ENCODE measurements at places on chromosomes 11 and 22.
A peak's percentile ranks its signal among the peaks of the same experiment; 100 is the strongest.

GRCh38 chr11:27972522-27973170 is 135.3 kb downstream of the KIF18A start:
- no peak for DNase-seq

DNA sequence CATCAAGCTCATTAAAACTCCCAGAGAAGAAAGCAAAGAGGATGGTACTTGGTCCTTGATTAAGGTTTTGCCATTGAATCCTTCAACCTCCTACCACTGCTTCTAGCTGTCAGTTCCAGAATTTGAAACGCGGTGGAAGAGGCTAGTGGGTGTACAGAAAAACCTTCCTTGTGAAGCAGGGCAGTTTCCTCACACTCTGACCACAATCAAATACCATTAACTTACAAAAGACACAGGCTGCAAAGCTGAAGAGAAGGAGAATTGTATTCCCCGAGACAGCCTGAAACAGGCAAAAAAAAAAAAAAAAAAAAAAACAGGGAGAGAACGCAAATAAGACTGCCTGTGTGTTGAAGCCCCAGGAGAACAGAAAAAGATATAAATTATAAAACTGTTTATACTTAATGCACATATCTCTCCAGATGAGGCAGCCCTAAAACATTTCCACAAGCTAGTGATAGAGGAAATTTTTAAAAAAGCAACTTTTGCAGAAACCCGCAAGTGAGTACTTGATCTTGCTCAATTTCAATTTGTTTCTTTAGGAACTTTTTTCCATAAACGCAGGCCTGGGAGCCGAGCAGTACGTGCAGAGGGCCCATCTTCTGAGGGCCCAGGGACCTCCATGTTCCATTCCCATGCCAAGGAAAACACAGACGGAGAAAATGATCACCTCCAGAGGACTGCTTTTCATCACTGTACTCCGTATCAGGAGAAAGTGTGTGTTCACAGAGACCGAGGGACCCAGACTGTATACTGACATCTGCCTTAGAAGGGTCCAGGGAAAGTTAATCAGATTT is 218.7 kb upstream of the BLID start:
- DNase-seq, result no peak

GRCh38 chr11:33068611-33069340 is 29.4 kb downstream of the TCP11L1 start:
- no peak for DNase-seq

DNA sequence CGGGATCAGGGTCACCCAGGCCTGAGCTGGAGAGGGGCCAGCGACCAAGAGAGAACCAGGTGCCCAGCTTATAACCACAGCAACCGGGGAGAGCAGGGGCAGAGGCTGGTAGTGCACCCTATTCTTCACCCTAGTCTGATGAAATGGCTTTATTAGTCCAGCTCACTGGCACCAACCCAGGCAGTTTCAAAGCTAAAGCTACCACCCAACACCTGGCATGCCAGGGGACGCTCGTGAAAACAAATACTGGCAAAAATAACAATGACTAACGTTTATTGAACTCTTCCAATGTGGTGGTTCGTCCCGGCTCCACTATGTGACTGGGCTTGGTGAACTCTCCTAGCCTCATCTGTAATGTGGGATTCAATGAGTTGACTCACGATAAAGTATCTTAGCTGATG is 30.6 kb downstream of the SCGB1A1 start:
- no peak for DNase-seq

GRCh38 chr11:13761716-13762115 is 93.2 kb downstream of the FAR1 start:
- DNase-seq, result no peak

DNA sequence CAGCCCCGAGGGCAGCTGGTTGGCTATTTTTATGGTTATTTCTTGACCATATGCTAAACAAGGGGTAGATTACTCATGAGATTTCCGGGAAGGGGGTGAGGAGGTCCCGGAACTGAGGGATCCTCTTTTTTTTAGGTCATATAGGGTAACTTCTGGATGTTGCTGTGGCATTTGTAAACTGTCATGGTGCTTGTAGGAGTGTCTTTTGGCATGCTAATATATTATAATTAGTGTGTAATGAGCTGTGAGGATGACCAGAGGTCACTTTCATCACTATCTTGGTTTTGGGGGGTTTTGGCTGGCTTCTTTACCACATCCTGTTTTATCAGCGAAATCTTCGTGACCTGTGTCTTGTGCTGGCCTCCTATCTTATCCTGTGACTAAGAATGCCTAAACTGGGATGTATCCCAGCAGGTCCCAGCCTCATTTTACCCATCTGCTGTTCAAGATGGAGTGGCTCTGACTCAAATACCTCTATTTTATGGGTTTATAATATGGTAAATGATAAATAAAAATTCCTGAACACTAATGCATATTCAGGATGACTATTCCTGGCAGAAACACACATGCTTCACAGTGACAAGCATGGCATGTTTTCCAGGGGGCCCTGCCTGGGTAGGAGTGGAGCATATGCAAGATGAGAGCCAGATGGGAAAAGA is 11.2 kb downstream of the KREMEN1 start:
- DNase-seq, result no peak

DNA sequence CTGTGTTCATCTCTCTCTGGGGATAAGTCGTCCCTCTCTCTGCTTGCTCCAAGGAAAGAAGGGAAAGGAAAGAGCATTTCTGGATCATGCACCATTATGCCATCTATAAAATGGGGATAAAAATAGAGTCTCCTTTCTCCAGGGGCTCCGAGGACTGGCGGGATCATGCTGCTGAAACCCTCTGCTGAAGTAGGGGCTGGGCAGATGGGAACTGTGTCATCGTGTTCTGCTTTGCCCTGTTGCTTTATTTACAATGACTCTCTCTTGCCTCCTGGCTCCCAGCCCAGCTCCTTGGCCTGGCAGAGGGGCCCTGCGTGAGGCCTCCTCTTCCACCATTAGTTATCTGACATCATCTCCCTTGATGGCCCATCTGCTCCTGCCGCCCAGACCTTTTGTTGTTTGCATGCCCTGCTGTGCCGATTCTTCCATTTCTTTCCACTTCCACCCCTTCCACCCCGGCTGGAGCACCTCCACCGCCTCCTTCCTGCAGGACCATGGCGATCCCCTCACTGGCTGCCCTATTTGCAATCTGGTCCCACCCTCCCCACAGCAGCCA is 200.9 kb downstream of the MYO18B start:
- DNase-seq, result peak; percentile 96

GRCh38 chr11:28442131-28442530 is 333.9 kb downstream of the METTL15 start:
- DNase-seq, result no peak

DNA sequence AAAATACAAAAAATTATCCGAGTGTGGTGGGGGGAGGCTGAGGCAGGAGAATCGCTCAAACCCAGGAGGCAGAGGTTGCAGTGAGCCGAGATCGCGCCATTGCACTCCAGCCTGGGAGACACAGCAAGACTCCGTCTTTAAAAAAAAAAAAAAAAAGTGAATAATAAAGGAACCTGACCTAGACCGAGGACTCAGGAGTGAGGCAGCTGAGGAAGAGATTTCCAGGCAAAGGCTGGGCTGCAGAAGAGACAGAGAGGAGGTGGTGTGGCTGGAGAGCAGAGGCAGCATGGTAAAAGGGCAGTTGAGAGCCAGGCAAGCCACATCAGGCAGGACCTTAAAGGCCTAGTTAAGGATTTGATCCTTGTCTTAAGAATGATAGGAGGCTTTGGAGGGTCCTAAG is 28.4 kb upstream of the SMCO4 start:
- DNase-seq, result no peak

DNA sequence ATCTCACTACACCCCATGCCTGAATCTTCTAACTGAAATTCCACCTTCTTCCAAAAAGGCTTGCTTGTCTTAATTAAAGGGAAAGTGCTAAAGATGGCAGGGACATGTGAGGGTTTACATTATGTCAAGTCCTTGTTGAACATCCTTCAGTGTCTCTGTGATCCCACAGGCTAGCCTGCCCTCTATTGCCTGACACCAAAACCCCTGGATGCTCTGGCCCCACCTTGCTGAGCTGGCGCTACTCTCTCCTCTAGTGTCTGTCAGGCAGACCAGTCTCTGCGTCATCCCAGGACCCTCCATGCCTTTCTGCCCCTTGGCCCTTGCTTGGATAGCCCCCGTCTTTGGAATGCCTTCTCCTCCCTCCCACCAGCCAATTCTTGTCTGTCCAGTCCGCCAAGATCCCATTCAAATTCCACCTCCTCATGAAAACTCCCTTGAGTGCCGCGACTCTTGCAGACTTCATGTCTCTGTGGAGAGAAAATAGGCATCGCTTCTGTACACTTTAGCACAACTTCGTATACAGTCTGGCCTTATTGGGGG is 69.3 kb downstream of the PKNOX2 start:
- no peak for DNase-seq

GRCh38 chr11:81869351-81870065 is 864.2 kb downstream of the FAM181B start:
- DNase-seq, result no peak

DNA sequence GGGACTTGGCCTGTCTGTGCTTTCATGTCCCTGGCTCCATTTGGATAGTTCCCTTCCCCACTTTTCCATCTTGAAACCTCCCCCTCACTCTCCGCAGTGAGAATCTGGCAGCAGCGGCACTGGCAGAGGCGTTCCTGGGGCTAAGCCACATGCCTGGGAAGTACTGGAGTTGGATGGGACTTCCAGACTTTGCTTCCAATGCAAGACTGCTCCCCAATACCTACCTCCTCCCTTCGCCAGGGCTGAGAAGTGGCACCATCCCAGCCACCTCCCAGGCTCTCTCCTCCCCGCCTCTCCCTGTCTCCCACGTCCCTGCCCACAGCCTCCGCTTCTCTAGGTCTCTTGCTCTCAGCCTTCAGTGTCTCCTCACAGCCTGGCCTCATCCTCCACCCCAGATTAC is 16.6 kb downstream of the TST start:
- no peak for DNase-seq

DNA sequence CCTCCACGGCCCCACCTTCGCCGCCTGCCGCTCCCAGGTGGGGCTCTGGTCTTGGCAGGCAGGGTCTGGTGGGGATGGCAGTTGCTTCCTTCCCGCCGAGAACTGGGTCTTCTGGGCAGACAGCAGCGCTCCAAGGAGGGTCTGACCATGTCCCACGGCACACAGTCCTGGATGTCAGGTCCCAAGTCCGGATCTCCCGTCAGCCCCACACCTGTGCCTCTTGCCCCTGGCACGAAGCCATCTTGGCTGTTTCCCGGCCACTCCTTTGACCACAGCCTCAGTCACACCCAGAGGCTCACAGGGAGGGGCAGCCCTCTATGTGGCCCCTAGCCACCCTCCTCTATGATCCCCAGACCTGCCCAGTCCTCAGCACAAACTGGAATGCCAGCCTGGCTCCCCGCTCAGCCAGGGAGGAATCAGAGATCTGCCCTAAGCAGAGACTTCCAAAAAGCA is 14.3 kb downstream of the MUC5B start:
- no peak for DNase-seq

- no peak for DNase-seq
These were observed 1.1 kb downstream of the HMGXB4 start for GRCh38 chr22:35258191-35258988.

- no peak for DNase-seq
These were observed 29.6 kb upstream of the FJX1 start for GRCh38 chr11:35588627-35589026.

DNA sequence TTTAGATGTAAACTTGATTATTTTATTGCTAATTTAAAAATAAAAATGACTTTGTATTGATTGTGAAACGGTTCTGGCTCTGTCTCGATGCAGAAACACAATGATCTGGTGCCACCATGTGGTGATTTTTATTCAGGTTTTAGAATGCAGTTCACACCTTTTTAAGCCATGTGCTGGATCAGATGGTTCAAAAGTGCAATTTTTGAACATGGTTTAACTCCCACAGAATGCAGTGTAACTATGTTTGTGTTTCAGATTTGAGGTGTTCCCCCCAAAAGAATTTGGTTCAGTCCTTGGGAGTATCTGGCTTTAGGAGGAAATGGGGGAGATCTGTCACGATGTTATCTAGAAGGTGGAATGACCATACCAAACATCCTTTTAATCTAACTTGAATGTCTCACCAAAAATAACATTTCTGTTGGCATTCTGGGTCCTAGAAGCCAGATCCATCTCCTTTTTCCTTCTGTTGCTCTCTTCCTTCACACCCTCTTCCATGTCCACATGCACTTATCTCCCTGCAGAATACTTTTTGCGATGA is 7.9 kb downstream of the MRPL16 start:
- peak; percentile 11 for DNase-seq

- peak; percentile 61 for DNase-seq
These were observed at the start of gene OR51E2 for GRCh38 chr11:4697585-4697984. Gene OR51E2 (minus strand): TSS chr11:4697853. CDS start chr11:4682711, 15,142 bp downstream.

DNA sequence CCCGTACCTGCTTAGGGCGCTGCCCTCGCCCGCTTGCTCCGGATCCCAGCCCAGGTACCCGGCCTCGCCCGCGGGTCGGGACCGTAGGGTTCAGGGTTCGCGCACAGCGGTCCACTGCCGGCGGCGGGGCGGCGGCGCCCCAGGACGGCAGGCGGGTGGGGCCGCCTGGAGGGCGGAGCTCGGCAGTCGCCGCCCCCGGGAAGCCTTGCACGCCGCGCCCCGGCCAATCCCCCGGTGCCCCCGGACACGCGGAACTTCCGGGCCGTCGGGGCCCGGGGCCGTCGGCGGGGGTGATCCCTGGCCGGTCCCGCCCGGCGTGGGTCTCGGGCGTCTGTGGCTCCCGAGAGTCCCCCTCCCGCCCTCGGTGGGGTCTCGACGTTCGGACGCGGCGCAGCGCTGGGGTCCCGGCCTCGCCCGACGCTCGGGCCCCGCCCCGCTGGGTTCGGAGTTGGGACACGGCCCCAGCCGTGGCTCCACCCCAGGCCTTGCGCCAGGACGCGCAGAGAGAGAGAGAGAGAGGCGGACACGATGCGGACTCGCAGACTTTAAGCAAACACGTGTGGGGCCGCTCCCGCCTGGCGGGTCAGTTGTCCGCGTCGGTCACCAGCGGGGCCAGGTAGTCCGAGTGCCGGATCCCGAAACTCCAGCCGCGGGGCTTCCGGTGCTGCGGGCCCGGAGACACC is at the start of gene TYMP:
Gene TYMP, minus strand, starts transcription at position 116 of the 683 bp plus-strand sequence. CDS start 303 bp downstream, outside the sequence.
- DNase-seq, result no peak

DNA sequence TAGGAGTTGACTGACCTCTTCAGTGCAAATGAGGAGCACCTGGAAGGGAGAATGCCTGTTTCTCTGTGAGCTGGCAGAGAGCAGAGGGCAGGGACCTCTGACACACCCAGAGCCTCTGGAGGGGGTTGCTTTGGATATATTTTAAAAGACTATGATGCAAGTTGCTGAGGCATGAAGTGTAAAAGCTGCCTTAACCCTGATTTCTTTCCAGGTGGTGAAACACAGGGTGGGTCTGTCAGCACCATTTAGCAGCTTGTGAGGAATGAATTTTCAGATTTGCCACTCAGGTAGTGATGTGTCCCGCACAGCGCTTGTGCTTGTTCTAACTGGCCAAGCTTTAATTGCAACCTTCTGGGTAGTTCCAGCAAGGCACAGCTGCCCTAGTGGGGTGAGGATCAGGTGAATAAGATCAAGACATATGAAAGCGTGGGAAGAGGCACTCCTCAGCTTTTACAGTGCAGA is 90.2 kb downstream of the SWAP70 start:
- DNase-seq, result no peak

DNA sequence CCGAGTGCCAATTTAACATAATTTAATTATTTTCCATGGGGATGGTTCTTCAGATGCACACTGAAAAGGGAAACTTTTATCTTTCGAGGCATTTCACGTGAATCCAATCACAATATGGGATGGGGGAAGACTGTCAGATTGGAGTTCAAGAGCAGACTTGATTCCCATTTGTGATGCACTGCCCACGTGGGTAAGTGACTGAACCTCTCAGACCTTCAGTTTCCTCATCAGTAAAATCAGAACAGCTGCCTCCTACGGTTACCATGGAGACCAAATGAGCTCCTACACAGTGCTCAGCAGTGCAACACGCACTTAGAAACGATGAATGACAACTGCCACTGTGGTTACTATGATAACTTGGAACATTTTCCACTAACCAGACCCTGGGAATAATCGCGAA is 21.7 kb downstream of the KIAA0930 start:
- no peak for DNase-seq
